A549 treated with Hydrocortisone at 1 μM for 4 hours (cell line): ENCODE measurements at places on chromosomes 11 and 22. TPM values are rescaled to one million over a fixed set of nuclear protein-coding genes. Genes with fewer than 3 reads are reported as not detected.

Gene CACNA1I
- 0.05 to 0.07 TPM (median 0.05 TPM) in 5 replicates for total RNA-seq

Gene KCNJ1
- 0.03 TPM in 1 of 5 replicates, not detected in the others for total RNA-seq

Gene RASL10A
- total RNA-seq = 0.17 to 0.38 TPM (median 0.25 TPM) in 5 replicates

Gene MMP12
- total RNA-seq = 0.06 to 0.14 TPM (median 0.08 TPM) in 3 of 5 replicates, not detected in the others

Gene TRPC6
- 0.34 to 1.2 TPM (median 0.63 TPM) in 5 replicates for total RNA-seq

Gene WDR74
- 74.2 to 79.9 TPM (median 78.7 TPM) in 5 replicates for total RNA-seq

Gene MS4A12
- total RNA-seq = not detected in 5 replicates

Gene OR52E5
- total RNA-seq = not detected in 5 replicates

Gene MS4A6E
- total RNA-seq = not detected in 5 replicates

Gene SSRP1
- total RNA-seq = 199 to 265 TPM (median 217 TPM) in 5 replicates

Gene SPI1
- 0.08 to 0.20 TPM (median 0.14 TPM) in 3 of 5 replicates, not detected in the others for total RNA-seq

Gene SYT7
- 1.0 to 1.4 TPM (median 1.1 TPM) in 5 replicates for total RNA-seq

Gene GLYATL1
- 0.10 TPM in 1 of 5 replicates, not detected in the others for total RNA-seq

Gene MRPL16
- 63.5 to 70.4 TPM (median 65.0 TPM) in 5 replicates for total RNA-seq

Gene ISX
- not detected in 5 replicates for total RNA-seq

Gene LRRC32
- 0.17 to 0.23 TPM (median 0.21 TPM) in 5 replicates for total RNA-seq

Gene KCNA4
- not detected in 5 replicates for total RNA-seq

Gene HPX
- 0.48 to 0.66 TPM (median 0.51 TPM) in 5 replicates for total RNA-seq

Gene FAM168A
- 10.4 to 16.1 TPM (median 14.3 TPM) in 5 replicates for total RNA-seq

Gene OR51I2
- not detected in 5 replicates for total RNA-seq

Gene ZNF214
- total RNA-seq = 0.76 to 1.9 TPM (median 0.83 TPM) in 5 replicates
